ENCODE measurements at places on chromosomes 3 and 15. TPM values are rescaled to one million over a fixed set of nuclear protein-coding genes. Genes with fewer than 3 reads are reported as not detected.

- H3K4me1 ChIP-seq: no peaks in the 10 kb centered on the region
- H3K27ac ChIP-seq: no peak within 1 kb of the TSS
- DNase-seq: no peak
- H3K36me3 ChIP-seq: no peaks in the 10 kb centered on the region
- H3K27me3 ChIP-seq: peaks cover 2% of the 10 kb centered on the region
These were observed at the start of gene FBXW12 for GRCh38 chr3:48371651-48372376. FBXW12 (plus strand) TSS chr3:48372219; CDS start chr3:48372768, 549 bp downstream.

- H3K27ac ChIP-seq: no peak overlapping the region
- H3K4me3 ChIP-seq: no peak overlapping the region
- no peak for DNase-seq
- H3K36me3 ChIP-seq: no peaks in the 10 kb centered on the region
- H3K4me1 ChIP-seq: no peaks in the 10 kb centered on the region
These were observed 228.4 kb downstream of the MAGI1 start for GRCh38 chr3:65810302-65810701.

Gene SPATA12
- total RNA-seq: not detected

Gene GCSAM
- total RNA-seq: 6.9 TPM
